ENCODE measurements at places on chromosomes 13 and 19.

- DNase-seq, result no peak
Measured at GRCh38 chr19:45275370-45275971, 24.4 kb downstream of the MARK4 start.

GRCh38 chr19:42176649-42176989 is 40.9 kb downstream of the DEDD2 start:
- DNase-seq, result no peak

DNA sequence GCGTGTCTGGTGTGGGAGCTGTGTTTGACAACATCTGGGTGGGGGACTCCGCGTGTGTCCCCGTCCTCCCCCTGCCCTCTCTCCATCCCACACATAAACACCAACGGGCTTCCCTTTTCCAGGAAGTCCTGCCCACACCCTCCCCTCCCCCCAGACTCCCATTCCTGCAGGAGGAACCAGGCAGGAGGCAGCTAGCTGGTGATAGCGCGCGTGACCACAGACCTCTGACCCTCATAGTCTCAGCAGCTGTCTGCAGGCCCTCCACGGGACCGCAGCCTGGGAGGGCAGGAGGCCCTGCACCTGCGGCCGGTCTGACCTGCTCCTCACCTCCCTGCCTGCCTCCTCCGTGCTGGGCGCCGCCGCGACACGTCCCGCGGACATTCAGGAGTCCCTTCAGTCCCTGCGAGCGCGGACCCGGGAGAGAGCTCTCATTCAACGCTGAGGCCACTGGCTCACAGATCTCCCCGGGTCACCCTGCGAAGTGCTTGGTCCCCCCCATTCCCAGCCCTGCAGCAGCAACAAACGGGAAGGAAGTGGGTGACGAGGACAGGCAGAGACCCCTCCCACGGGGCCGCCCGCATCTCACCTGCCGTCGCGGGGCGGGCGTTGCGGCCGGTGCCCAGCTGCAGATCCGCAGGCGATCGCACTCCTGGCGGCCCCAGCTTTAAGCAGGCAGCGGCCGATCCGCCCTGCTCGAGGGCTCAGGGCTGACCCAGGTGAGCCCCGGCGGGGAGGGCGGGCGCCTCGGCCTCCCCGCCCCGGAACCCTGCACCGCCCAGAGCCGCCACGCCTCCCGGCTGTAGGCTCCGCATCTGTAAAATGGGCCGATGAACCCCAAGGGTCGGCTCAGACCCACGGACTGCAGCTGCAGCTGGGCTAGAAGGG is 1.1 kb upstream of the ACP5 start:
- DNase-seq, result peak; percentile 34

- no peak for DNase-seq
Measured at GRCh38 chr19:3712663-3713611, 4.8 kb downstream of the TJP3 start.

DNA sequence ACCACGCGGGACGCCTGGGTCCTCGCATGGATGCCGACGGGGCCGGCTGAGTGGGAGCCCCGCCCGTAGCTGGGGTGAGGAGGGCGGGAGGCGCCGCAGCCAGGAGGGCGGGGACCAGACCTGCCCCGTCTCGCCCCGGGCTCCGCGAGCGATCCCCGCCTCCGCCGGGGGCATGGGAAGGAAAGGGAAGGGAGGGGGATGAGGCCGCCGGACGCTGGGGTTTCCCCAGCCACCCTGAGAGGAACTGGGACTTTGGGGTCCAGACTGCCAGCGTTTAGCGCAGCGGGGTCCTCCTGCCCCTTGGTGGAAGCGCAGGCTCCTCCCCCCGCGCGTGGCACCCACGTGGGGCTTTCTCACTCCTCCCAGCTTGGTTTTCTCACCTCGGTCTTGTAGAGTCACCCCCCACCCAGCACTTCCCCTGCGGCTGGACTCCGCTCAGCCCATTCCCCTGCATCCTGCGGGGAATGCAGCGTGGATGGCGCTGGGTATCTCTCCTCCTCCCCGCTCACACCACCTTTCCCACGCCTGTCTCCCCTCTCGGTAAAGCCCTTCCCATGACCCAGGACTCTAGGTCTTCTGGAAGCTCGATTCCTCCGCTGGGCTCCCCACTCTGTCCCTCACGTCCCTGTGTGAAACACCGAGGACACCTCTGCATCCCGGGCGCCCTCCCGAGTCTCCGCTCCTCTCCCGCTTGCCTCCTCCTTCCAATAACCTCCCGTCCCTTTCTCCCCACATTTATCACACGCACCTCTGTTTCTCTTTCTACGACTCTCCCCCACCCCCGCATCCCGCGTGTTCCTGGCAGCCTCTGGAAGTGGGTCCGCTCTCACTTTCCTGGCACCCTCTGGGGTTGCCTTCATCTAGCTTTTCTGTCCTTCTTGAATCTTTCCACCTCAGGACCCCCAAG is 2.1 kb downstream of the TGFB1 start:
- DNase-seq, result peak; percentile 86

- no peak for DNase-seq
Measured at GRCh38 chr19:51514866-51515481, 13.4 kb upstream of the SIGLEC12 start.

DNA sequence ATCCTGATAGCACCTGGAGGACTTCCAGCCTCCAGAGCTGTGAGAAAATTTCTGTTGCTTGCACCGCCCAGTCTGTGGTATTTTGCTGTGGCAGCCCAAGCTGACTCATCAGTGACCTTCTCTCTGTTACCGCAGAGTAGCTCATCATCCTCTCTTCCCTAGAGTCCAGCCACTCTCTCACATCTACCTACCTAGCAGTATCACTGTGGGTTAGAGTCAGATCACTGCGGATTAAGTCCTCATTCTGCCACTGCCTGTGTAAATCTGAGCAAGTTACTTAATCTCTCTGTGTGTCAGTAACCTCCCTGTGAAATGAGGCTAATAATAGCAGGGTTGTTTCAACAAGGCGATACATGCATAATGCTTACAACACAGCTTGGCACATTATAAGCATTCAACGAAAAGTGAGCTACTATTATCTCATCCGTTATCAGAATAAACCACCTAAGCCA is 40.3 kb upstream of the USPL1 start:
- peak; percentile 22 for DNase-seq

DNA sequence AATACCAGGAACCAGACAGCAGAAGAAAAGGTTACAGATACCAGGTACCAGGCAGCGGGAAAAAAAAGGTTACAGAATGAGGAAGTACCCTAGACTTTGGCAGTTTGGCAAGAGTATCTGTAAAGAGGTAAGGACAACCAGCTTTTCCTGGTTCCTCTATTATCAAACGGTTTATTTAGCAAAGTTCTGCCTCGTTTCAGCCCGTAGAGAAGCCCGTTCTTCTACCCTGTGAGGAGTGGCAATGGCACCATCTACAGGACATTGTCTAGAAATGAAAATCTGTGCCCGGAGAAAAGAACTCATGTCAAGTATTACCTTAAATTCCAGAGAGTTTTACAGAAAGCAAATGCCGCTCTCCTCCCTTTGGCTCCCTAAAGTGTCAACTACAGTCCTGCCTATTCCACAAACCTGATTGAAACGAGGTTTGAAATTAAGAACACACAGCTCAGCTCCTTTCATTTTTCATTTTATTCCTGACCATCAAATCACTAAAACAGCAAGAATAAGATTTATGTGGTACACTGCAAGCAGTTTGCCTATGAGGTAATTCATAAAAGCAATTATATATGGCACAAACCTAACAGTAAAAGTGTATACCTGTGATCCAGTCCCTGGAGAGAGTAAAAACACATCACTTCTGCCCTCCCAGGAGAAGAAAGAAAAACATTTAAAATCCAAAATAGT is 226.3 kb downstream of the SLC7A1 start:
- DNase-seq, result no peak

DNA sequence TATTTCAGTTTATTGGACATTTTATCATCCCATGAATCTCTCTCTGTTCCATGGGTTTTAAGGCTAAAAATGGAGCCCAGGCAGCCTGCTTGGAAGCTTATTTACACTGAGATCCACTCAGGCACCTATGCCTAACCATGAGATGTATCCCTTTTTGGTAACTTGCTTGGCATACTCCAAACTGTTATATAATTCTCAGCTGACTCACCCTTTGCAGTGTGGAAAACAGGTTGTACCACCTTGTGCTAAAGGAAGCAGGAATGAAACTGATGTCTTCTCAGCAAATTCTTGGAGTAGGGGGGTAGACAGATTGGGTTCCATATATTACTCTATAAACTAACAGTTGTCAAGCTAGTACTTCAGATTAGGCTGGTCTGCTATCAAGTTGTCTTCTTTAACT is 483.6 kb downstream of the KLF5 start:
- no peak for DNase-seq

DNA sequence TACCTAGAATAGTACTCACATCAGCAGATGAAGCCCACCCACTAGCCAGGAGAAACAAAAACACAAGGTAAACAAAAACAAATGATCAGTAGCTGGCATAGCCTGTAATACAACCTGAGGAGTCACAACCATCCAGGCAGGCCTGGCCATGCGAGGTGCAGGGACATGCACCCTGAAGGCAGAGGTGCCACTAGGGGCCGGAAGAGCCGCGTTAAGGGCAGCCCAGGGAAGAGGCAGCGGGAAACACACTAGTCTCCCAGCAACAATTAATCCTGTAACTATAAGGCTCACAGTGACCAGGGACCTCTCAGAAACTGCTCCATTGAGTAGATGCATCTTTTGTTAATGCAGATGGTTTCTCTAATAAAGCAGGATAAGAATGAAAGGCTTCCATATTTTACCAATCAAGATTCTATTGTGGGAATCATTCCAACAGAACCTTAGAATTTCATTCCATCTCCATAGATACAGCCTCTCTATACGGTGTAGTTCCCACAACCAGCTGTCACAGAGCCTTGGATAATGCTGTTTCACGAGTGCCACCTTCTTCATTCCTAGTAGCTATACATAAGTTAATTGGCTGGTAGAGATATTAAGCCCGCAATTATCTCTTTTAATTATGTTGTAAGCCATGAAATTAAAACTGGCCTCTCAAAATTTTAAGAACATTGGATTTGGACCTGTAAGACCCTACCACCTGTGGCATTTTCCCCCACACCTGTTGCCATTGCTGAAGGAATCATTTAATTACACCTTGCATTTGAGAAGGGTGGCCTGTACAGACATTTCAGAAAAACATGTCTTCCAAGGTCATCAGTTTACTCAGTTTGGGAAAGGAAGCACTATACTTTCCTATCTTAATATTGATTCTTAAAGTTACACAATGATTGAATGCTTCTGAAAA is 28.7 kb downstream of the ANKRD10 start:
- DNase-seq, result no peak

- DNase-seq, result no peak
Measured at GRCh38 chr13:73061473-73061872, 2.7 kb downstream of the KLF5 start.

- no peak for DNase-seq
Measured at GRCh38 chr19:39265321-39265916, 2.8 kb upstream of the IFNL2 start.

GRCh38 chr19:47379381-47379938 is 30.3 kb downstream of the DHX34 start:
- DNase-seq, result no peak

Measured in stimulated activated naive CD4-positive, alpha-beta T cell treated with Interleukin-2 at 50 U/mL for 16 hours (primary cell).